ENCODE measurements at places on chromosomes 3 and 15.

DNA sequence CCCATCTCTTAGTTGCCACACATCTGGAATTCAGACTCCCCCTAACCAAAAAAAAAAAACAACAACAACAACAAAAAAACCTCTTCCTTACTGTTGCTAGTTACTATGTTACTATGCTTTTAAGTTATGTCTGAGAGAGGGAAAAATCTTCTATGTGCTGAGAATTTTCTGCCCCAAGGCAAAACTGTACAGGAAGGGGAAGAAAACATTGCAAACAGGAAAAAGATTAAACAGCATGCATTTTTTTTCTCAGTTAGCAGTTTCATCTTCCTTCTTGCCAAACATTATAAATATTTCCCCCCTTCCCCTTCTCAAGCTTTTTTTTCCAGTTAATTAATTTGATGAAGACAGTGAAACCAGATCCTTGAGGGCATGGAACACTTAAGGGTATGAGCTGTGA, 1.1 kb upstream of the CD200R1 start:
- no peak for DNase-seq

DNA sequence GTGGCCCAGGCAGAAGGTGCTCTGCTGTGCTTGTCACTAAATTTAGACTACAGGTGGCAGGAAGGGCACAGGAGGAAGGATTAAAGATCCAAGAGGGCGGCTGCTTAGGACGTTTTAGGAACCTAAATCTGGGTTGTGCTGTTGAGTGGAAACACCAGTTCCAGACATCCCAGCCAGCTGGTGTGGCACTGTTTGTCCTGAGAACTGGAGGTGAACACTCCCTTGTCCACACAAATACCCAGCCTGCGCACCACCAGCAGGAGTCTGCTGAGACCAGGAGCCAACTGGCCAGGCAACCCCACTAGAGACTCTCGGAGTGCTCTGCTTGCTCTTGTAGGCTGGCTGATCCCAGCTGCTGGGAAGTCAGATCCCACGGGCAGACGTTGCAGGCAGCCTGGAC, 30.3 kb upstream of the UACA start:
- no peak for DNase-seq

DNA sequence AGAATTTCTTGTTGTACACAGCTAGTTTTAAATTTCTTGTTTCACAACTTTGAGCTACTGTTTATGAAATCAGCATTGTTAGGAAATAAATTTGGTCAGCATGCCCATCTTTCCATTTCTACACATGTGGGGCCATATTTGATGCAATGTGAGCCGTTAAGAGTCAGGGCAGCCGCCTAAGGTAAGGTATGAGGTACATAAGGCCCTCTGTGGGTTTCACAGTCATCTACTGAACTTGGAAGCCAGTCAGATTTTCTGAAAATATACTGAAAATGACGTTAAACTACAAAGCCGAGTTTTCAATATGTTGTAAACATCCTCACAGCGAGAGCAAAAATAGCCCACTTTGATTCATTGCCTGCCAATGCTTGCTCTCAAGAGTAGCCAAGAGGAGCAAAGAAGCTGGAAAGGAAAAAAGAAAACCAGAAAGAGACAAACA, 94.7 kb upstream of the PDZRN3 start:
- no peak for DNase-seq

DNA sequence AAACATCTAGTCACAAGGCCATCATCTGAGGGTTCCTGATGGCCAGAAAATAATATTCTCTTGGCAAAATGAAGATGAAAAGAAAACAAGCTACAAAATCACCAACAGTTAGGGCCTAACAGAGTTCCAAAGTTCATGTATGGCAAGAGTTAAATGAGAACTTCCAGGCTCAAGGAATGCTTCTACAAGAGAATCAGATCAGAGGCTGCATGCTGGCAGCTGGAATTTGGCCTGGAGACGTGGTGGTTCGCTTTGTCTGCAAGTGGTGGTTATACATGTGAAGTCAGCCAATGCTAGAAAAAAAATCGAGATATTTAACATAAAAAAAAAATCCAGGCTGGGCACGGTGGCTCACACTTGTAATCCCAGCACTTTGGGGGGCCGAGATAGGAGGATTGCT, 5.6 kb downstream of the SIAH2 start:
- DNase-seq, result no peak

DNA sequence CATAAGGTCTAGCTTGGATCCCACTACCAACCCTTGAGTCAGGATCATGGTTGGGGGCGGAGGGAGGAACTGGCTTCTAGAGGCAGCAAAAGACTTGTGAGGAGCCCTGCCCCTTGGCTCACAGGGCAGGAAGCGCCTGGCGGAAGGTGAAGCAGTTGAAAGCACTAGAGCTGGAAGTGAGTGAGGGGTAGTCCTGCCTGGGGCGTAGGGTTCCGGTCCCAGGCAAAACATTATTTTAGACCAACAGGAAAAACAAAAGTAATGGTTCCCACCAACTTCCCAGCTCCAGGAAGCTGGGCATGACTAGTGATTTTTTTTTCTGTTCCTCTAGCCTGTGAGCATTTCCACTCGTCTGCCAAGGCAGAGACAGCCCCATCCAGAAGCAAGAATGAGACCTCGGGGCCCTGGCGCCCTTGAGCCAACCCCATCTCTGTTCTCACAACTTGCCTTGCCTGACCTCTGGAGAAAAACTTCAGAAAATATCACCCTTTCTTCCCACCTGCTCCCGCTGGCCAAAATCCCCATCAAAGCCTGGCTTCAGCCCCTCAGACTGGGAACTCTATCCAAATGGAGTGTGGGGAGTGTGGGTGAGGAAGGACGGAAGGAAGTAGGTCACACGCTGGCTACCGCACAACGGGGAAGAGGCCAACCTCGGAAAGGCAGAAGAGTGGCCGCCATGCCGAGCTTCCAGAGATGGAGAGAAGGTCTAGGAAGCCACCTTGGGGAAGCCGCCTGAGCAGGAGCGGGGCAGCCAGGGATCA, 57.5 kb downstream of the RBPMS2 start:
- DNase-seq, result no peak

DNA sequence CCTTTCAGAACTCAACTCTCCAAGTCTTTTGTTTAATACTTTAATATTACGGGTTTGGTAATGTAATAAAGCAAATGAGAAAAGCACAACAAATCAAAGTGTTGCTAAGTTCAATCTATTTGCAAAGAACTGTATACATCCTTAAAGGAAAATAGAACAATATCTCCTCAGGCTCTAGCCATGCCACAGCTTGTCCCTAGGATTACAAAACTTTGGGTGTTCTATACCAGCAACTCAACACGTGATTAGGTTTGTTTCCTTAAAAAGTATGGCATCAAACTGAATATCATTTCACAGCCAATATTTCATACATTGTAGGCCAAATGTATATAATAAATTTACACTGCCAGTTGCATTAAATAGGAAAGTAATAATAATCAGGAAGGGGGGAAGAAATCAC, 418.6 kb upstream of the MDFIC2 start:
- DNase-seq, result no peak

DNA sequence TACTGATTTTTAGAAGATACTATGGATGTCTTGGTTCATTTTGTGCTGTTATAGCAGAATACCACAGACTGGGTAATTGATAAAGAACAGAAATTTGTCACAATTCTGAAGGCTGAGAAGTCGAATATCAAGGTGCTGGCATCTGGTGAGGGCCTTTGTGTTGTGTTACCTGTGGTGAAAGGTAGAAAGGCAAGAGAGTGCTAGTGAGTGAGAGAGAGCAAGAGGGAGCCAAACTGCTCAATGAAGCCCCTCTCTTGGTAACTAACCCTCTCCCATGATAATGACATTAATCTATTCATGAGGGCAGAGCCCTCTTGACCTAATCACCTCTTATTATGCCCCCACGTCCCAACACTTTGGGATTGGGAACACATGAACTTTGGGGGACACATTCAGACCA, 31.3 kb downstream of the PDCD6IP start:
- no peak for DNase-seq

GRCh38 chr3:130707902-130708601, 38.6 kb downstream of the PIK3R4 start:
- no peak for DNase-seq

DNA sequence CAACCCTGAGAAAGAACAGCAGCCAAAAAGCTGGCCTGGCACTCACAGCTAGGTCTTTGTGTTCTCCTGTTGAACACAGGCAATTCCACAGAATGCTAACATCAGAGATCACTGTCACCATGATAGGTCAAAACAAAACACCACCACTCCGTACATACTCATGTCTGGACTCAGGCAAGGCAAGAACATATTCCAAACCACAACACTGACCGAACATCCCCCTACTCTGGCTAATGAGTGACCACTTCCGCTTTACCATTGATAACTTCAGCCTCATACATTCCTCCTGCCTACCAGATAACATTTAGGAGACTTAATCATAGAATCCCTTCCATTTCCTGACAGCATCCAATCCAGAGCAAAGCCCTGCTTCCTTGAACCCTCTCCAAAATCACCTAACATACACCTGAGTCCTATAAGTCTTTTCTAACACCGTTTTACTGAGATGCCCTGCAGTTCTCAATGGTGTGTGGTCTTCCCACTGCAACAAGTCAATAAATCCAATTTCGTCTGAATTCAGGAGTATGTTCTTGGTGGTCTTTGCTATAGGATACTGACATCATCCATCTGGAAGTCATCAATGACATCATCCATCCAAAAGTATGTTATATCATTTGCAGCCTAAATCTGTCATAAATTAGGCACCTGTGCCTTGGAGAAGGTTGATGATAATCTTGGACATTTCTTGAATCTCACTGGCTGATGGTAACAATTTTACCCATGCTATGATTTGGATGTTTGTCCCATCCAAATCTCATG, 23.7 kb downstream of the RIOX2 start:
- DNase-seq, result no peak

DNA sequence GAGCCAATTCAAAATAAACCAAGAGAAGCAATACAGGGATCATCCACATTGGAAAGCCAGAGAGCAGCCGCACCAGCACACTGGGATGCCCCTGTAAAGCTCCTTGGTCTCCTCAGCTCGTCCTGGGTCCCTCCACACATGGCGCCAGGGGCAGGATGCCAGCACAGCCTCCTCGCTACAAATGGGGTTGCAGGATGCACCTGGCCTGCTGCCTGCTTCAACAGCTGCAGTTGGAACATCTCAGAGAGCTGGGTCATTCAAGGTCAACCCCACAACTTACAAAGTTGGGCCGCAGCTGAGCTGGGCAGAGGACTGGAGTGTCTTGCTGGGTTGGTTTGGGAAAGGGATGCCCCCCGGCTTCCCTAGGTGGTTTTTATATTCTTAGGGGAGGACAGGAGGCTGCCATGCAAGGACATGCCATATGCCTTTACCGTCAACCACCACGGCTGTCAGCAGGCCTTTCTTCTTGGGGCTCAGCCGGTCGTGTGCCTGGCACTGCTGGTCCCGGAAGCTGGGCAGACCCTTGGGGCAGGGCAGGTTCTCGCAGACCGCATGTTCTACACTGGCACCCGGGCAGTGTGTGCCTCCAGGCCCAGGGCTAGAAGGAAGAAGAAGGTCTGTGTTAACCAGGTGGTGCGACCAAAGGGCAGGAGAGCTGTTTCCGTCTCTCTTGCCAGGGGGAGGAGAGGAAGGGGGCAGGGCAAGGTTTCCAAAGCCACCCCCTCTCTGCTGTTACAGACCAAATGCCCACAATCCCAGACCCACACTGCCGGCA, 225.2 kb downstream of the ADAMTS17 start:
- DNase-seq, result peak; percentile 28

- DNase-seq, result peak; percentile 90
These were observed 12.2 kb downstream of the SEMA7A start for GRCh38 chr15:74421302-74422245.

- DNase-seq, result no peak
These were observed 365.3 kb upstream of the KCNMB2 start for GRCh38 chr3:178170698-178171535.

Measured in head of caudate nucleus (tissue), 42 donors.